ENCODE measurements at places on chromosomes 12 and 14.

- DNase-seq: no peak
Measured at GRCh38 chr12:130880411-130880885, 8.6 kb downstream of the RAN start.

GRCh38 chr12:211142-211465 lies 2.9 kb downstream of the SLC6A12 start:
- no peak for DNase-seq

GRCh38 chr14:22713631-22713950 lies 52.9 kb upstream of the OXA1L start:
- no peak for DNase-seq

DNA sequence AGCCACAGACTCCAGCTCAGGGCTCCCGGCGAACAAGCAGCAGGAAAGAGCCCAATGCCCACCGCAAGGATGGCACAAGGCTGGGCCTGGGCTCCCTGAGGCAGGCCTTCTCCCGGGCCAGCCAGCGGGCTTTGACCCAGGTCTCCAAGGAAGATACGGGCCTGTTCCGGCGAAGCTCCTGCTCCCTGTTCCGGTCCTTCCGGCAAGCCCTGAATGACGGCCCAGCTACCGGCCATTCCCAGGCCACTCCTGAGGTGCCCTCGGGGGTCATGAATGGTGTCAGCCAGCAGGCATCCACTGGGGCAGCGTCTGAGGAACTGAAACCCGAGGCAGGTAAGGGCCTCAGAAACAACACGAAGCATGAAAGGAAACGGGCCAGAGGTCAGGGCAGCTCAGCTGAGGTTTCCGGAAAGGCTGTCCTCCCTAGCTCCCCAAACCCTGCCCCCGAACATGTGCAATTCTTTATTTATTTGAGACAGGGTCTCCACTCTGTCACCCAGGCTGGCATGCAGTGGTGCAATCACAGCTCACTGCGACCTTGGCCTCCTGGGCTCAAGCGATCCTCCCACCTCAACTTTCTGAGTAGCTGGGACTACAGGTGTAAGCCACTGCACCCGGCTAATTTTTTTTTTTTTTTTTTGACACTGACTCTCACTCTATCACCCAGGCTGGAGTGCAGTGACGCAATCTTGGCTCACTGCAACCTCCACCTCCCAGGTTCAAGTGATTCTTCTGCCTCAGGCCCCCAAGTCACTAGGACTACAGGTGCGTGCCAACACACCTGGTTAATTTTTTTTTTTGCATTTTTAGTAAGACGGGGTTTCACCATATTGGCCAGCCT lies 6.0 kb downstream of the EXOC3L4 start:
- no peak for DNase-seq

DNA sequence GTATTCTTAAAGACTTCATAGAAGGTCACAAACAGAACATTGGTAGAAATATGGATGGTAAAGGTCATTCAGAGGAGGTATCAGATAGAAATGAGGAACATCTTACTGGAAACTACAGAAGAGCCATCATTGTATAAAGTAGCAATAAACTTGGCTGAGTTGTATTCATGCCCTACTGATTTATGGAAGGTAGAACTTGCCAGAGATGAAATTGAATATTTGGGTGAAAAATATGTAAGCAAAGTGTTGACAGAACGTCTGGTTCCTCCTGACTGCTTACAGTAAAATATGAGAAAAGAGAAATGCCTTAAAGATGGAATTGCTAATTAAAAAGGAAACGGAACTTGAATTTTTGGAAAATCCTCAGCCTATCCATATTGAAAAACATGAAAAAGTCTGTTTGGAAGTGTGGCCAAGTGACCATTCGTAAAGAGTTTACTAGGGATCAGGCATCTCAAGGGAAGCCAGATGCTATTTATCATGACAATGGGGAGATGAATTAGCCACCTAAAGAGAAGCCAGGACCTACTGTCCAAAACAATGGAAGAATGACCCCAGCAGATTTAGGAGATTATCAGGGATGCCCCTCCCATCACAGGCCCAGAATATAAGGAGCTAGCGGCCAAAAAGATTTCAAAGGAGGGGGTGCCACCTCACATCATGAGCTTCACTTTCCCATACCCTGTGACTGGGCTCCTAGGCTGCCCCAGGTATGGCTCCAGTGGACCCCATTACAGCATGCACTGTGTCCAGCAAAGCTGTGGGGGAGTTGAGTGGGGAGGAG lies 189.3 kb downstream of the ITPR2 start:
- no peak for DNase-seq

DNA sequence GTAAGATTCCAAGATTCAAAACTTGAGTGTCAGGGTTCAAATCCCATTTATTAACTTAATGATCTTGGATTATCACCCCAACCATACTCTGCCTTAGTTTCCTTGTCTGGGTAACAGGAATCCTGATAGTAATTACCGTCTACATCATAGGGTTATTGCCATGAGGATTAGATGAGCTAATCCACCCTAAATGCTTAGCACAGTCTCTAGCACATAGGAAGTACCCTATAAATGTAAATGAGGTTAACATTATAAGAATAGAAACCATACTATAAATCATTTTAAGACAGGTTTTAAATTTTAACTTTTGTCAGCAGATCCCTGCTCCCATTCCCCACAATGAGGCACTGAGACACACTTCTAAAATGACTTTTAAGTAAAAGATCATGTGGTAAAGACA lies 36.5 kb downstream of the DBX2 start:
- no peak for DNase-seq

GRCh38 chr14:69049675-69050074 lies 70.6 kb upstream of the ACTN1 start:
- DNase-seq: no peak

DNA sequence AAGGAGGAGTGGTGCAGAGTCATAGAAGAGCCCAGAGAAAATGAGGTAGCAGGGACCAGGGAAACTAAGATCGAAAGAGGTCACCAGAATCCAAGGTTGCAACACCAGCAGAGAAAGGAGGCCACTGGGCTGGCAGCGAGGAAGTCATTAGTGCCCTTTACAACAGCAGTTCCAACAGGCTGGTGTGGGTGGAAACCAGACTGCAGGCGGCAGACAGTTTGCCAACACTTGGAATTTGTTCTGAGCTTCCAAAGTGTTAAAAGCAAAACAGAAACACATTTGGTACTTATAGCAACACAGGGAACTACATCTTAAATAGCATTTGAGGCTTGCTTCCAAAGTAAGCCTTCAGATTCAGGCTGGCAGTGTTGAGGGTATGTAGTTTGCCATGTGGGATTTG lies 95.2 kb upstream of the PWP1 start:
- DNase-seq: no peak

DNA sequence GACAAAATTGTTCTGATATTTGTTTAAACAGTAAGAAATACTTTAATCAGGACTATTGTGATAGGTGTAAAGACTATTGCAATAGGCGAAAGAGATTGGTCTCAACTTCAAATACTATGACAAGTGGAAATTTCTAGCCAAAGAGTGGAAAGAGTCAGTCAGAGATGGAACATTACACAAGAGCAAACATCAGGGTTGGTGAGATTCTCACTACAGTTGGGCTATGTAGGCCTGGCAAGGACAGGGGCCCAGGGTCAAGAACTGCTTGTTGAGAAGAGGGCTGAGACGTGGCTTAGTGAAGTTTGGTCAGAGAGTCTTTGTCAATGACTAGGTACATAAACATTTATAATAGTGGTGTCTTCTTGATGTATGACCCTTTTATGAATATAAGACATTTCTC lies 19.4 kb downstream of the CAND1 start:
- DNase-seq: no peak

DNA sequence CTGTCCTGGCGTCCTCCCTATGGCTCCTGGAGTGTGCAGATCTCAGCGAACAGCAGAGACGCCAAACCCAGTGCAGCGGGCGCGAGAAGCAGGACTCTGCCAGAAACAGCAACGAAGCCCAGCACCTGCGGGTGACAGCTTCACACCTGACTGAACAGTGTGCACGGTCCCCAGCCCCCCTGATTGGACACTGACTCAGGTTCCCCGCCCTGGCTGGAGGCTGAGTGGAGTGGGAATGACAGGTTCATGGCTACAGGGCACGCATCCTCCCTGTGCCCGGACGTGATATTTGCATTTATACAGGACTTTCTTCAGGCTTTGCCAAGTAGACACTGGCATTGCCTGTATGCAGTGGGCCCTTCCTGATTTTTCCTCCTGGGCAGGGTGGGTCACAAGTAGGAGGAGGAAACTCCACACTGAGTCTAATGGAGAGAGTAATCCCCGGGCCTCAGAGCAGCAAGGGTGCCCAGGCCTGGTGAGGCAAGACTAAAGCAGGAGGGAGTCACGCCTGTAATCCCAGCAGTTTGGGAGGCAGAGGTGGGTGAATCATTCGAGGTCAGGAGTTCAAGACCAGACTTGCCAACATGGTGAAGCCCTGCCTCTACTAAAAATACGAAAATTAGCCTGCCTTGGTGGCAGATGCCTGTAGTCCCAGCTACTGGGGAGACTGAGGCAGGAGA lies 71.6 kb downstream of the ASCL4 start:
- DNase-seq: no peak

DNA sequence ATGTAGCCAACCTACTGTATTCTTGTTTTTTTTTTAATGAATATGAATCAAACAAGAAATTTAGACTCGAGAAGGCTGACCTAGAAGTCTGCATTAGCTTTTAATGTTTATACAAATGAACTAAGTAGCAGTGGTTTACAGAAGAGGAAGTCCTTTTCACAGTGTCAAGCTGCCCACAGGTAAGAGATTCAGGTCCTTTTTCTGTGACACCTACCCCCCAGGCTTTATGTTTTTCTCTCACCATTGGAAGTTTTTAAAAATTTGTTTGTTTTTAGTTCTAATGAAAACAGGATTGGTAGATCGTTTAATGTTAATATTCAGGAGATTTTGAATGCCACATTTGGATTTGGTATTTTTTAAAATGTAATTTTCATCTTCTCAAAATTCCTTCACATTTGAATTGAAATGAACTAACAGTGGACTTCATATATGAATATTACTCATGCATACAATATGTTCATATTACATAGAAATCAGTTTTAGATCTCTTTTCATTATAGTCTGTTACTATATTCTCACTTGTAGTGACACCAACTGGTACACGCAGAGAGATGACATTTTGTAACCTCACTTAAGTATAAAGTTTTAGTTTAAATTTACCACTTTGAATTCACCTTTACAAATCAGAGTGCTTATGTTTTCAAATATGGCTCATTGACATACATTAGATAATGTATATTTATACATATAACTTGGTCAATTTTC lies 29.7 kb downstream of the ATF7IP start:
- no peak for DNase-seq

- no peak for DNase-seq
Measured at GRCh38 chr12:75683220-75683619, 171.8 kb upstream of the KRR1 start.

DNA sequence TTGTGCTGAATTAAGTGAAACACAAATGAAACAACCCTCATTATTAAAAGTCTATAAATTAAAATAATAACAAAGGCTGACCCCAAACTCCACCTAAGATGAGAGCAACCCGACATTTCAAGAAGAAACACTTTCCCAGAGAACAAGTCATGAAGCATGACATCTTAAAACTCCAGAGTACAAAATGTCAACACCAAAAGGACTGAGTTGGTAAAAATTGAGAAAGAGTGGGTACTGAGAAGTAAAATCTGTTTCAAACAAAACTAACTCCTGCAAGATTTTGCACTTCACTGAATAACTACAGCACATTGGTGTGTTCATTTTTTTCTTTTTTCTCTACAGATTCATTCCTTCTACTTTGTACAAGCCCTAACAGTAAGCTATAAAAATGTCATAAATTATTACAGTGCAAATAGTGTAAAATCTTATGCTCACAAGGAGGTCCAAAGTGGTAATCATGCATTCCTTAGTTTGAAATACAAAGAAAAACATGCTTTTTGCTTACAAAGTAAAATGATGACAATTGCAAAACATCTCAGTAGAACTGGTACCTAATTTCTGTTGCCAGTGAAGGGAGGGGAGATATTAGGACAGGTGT lies 31.8 kb downstream of the SLC35F4 start:
- DNase-seq: no peak

- DNase-seq: no peak
Measured at GRCh38 chr12:113418213-113418879, 3.8 kb upstream of the SDSL start.

DNA sequence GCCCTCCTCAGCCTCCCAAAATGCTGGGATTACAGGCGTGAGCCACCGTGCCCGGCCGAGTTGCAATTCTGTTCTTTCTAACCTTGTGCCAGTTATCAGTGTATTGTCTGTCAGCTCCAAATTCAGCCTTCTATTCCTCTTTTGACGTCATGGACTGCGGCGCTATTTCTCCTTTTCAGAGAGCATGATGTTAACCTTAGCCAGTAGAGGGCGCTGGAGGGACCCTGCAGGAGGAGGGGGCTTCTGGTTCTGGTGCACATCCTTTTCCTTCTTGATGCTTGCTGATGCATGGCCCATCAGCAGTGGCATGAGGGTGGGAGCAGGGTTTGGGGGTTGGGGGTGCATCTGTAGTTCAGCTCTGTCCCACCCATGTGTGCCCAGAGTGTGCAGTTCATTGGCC lies 179.3 kb upstream of the RMST start:
- no peak for DNase-seq

DNA sequence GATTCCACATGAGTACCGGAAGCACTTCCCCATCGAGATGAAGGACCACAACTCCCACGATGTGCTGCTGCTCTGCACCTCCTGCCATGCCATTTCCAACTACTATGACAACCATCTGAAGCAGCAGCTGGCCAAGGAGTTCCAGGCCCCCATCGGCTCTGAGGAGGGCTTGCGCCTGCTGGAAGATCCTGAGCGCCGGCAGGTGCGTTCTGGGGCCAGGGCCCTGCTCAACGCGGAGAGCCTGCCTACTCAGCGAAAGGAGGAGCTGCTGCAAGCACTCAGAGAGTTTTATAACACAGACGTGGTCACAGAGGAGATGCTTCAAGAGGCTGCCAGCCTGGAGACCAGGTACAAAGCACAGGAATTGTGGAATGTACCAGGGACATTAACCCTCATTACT lies 22.4 kb upstream of the GALNT16 start:
- no peak for DNase-seq

- DNase-seq: no peak
Measured at GRCh38 chr12:116368196-116369194, 91.0 kb upstream of the MED13L start.

DNA sequence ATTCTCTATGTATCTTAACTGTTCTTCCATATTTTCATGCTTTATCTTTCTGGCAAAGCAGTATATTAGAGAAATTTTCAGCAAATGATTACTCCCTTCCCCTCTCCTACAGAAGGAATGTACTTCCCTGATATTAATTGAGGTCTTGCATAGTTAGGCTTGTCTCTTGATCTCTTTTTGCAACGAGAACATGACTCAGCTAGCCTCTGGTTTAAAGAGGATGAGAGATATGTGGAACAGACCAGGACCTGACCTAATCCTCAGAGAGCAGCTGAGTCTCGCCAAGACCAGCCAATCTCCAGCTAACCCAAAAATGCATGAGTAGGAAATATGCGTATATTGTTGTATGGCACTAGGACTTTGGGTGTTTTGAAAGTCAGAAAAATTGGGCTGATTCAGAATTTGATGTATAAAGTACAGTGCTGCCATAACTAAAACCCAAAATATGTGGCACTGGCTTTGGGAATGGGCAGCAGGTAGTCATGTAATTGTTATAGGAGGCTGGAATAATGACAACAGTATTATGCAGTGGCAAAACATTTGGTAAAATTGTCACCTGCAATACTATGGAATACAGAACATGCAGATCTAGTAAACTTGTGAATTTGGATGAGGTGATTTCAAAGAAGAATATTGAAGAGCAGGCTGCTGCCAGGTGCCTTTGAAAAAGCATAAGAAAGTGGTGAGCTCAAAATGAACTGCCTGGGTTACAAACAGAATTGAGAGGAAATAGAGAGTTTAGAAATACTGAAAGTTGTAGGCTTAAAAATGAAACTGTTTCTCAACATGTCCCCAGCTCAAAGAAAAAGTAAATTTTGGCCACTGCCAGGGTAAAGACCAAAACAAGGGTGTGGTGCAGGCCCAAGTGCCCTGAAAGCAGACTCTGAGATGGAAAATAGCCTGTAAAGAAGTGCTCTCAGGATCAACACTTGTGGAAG lies 9.3 kb upstream of the USP15 start:
- no peak for DNase-seq
